Activated CD8-positive, alpha-beta memory T cell treated with anti-CD3 and anti-CD28 coated beads for 24 hours (primary cell): ENCODE measurements at places on chromosomes 5 and 9.
A peak's percentile ranks its signal among the peaks of the same experiment; 100 is the strongest.

DNA sequence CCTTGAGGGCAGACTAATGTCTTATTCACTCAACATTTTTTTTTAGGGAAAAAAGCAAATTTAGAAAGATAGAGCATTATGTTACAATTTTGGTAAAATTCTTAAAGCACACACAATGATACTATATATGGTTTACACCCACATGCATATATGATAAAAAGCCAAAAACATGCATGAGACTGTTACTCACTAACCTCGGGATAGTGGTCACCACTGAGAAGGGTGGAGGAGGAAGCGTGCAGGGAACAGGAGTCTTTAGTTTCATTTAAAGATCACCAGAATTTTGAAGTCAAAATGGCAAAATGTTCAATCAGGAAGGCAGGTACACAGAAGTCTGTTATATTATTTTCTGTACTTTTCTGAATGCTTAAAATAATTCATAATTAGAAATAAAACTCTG, 9.2 kb downstream of the ARL15 start:
- DNase-seq: no peak

GRCh38 chr9:130901498-130902203, 5.0 kb upstream of the QRFP start:
- no peak for DNase-seq

DNA sequence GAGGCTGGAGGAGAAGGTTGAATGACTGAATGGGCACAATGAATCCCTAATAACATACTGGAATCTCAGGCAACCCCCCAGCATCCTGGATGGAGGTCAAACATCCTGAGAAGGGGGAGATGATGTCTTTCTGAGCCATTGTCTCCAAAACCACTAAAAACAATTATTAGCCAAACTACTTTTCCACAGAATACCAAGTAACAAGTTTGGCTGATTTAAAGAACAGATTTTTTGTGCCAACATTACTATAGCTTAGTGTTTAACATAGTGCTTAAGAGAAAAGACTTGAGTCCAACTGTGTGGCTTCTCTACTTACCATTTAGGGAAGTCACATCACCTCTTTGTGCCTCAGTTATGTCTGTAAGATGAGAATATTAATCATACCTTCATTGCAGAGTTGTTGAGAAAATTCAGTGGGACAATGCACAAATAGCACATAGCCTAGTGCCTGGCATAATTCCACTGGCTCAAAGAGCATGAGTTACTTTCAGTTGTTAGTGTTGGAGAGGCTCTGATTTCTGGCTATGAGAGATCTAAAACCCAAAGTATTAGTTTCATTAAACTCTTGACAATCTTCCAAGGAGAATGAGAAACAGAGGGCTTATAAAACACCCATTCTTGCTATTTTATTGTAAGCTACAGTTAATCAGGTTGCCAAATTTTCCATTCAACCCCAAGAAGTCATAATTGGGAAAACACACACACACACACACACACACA, 111.3 kb upstream of the NR3C1 start:
- DNase-seq: no peak

- no peak for DNase-seq
Measured at GRCh38 chr9:29701559-29701958, 2128.3 kb upstream of the C9orf72 start.

- DNase-seq: no peak
Measured at GRCh38 chr5:16144416-16144815, 35.2 kb downstream of the MARCHF11 start.

- no peak for DNase-seq
Measured at GRCh38 chr9:89759572-89759971, 154.8 kb downstream of the GADD45G start.

DNA sequence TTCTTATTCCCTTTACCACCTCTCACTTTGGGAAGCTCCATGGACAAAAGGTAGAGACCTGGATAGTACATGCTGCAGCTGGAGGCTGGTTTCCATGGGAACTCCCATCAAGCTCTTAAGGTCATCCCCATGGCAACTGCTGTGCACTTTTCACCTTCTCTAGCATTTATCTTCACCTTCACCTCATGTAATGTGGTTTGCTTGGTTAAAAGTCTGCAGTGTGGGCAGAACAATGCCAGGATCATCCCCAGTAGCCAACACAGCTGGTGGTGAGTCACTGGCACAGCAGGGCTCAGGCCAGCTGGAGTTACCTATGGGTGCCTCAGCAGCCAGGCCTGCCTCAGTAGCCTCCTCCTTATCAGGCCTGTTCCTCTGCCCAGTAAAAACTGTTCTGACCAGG, 210.5 kb downstream of the GRIA1 start:
- no peak for DNase-seq

DNA sequence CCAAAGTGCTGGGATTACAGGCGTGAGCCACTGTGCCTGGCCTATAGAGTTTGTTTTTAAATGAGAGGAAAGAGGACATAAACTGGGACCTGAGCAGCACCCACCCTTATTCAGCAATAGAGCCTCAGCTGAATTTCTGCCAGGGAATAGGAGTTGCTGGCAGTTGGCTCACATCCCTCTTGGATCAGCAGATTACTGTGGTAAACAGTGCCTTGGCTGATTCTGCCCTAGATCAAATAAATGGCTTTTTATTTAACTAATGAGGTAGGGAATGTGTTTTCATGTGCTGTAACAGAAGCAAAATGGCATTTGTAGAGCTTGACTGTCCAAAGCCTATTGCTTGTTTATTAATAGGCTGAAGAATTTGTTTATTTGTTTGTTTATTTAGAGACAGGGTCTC, 2.1 kb downstream of the ARHGEF37 start:
- DNase-seq: peak; percentile 33

DNA sequence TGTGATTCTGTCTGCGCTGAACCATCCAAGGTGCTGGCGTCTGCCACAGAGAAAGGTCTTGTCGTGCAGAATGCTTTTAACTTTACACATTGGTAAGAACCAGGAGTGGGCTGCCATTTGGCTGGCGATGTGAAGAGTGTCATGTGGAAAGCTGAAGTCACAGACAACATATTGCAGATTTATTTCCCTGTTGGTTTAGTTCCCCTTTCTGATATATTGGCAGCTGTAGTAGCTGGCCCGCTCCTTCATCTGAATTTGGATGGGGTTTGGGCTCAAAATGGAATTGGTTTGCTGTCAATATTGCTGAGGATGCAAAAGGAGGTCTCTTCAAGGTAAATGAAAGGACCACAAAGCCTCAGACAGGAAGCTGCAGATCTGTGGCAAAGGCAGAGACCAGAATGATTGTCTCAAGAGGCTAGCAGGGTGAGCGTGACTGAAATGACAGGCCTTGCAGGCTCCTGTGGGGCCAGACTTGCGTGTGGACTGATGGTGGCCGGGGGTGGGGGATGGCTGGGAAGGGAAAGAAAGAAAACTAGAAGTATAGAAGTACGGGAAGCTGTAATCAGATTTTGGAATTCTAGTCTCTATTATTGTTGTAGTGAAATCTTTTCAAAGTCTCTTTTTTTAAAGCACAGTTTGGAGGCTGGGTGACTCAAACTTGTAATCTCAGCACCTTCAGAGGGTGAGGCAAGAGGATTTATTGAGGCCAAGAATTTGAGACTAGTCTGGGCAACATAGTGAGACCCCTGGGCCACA, 25.1 kb upstream of the CD180 start:
- DNase-seq: peak; percentile 64

- no peak for DNase-seq
Measured at GRCh38 chr5:37888476-37888875, 48.6 kb upstream of the GDNF start.

DNA sequence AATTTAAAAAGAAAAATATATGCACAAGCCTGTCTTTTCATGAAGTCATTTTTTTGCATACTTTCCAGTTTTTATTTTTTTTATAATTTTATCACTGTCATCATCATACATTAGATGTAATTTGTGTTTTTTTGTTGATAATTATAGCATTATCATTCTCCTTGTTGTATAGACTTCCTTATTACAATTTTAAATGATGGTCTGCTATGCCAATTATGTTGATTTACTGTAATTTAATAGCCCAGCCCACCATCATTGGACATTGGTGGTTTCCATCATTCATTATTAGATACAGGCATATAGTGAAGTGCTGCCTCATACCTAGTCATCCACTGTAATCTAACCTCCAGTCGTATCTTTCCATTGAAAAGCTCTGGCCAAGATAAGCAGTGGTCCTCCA, 3.8 kb upstream of the TJP2 start:
- no peak for DNase-seq

- DNase-seq: peak; percentile 55
Measured at GRCh38 chr5:134142806-134143205, 28.3 kb downstream of the TCF7 start.

DNA sequence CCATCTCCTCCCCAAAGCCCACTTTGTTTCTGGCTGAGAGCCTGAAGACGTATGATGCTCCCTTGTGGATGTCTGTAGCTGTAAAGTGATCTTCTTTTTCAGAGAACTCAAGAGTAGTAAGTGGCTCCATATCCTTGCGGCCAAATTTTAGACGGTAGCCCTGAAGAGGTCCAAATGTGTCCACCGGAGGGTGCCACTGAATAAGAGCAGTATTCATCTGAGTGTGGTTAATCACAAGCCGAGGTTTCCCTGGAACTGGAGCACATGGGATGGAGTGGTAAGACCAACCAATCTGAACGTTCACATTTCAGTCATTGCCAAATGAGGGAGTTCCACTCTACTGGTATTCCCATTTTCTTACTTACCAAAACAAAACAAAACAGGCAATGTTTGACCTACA, 686.5 kb upstream of the DMAC1 start:
- no peak for DNase-seq

GRCh38 chr5:164358531-164359259, 853.3 kb downstream of the MAT2B start:
- DNase-seq: no peak

GRCh38 chr5:175895686-175896102, 24.3 kb downstream of the CPLX2 start:
- DNase-seq: no peak

DNA sequence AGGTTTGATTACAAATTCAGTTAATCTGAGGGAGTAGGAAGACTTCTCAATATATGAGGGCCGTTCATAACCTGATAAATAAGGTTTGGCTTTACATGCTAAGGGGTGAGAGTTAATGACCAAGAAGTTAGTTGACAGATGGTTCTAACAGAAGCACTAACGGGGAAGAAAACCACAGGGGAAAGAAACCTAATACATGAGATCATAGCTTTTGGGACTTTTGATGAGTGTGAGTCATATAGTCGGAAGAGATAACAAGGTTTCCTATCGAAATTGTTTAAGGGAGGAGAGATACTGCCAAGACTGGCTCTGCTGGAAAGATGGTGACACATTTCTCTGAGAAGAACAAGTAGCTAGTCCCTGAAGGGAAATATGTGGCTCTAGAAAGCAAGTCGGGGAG, 140.1 kb downstream of the COX7C start:
- no peak for DNase-seq

DNA sequence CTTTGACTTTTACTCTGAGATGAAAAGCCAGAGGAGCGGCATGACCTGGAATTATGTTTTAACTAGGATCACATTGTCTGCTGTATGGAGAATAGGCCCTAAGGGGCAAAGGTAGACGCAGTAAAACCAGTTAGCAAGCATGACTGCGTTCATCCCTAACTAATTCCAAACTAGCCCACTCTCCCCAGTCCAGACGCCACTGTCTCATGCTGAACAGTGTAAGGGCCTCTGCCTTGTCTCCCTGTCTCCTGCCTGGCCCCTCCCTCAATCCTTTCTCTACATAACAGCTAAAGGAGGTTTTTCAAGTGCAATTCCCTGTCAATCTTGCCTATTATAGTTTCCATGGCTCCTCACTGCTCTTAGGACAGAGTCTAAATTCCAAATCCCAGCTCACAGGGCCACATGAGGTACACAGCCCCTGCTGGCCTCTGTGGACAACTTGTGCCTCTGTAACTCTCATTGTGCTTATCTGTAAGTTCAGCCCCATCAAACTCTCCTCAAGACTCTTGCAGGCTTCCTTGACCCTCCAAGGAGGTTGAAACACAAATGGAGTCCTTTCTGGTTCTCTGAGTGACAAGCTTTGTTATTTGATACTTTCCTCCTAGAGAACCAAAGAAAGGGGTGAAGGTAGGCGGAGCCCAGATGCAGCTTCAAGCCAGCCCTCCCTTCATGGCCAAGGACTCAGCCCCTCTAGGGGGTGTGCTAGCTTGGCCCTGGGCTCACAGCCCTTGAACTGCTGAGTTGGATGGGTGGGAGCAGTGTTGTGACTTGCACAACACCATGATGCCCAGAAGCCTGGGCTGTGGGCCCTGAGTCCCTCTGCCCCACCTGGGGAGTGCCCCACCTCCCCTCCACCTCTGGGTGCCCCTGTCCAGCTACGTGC, 16.0 kb upstream of the SLC22A4 start:
- DNase-seq: peak; percentile 43

DNA sequence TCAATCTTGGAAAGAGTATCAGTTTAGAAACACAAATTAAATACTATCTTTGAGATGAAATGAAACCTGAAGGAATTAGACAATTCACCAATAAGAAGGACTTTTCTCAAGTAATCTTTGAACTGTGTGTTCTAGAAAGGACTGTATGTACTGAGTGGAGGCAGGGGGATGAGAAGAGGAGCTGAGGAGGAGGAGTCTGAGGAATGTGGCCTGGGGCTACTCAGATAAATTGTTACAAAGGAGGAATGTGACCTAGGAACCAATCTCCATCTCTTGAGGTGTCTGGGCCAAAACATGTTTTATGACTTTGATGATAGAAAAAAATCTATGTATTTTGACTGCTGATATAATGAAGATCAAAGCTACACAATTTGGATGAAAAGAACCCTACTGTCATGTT, 124.3 kb upstream of the ANKRD55 start:
- DNase-seq: no peak

- DNase-seq: no peak
Measured at GRCh38 chr9:91863469-91863868, 86.6 kb downstream of the ROR2 start.

- no peak for DNase-seq
Measured at GRCh38 chr9:131738293-131739132, 1.4 kb downstream of the RAPGEF1 start.

DNA sequence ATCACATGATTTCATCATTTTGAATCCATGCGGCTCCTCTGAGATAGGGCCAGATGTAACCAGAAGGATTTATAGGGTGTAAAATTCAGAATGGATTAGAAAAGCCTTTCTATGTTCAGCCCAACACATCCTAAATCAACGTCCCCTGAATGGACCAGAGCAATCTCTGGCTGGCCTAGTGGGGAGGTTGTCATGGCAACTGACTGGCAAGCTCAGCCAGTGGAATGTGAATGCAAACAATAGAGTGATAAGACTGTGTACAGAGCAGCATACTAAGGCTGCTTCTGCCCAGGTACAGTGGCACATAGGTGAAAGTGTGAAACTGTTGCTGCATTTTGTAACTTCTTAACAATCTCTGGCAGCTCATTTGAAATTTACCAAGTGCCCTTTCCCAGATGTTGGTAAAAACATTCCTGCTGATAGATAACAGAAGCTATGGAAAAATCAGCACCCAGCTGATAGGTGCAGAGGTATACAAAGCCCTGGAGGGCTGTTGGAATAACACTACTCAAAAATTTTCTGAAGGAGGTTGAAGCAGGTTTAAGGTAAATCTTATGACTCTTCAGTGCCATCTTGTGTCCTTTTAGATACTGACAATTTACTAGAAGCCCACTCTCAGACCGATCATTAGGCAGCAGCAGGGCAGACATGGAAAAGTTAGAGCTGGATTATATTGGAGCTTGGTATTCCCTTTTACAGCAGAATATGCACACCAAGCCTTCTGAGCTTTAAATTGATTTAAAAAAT, 267.2 kb downstream of the RAB3C start:
- no peak for DNase-seq
